T-helper 1 cell (primary cell): ENCODE measurements at places on chromosomes 11 and 22.
A peak's percentile ranks its signal among the peaks of the same experiment; 100 is the strongest.

GRCh38 chr11:1138097-1138496 lies 19.7 kb upstream of the MUC5AC start:
- DNase-seq = no peak

DNA sequence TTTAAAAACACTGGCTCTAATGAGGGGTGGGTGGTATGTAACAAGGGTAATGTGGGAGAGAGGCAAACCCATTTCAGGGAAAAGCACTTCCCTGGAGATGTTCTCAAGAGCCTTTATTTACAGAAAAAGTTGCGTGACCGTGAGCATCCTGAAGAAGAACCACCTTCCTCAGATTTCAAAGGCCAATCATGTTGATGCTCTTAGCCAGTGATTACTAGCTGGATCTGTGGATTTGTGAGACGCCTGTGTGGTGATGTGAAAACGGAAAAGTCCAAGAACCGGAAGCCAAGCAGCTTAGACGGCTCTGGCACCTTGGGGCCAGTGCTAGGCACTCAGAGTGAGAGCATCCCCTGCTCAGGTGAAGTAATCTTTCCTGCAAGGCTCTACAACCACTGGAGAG lies 12.6 kb upstream of the UBASH3B start:
- DNase-seq = no peak

DNA sequence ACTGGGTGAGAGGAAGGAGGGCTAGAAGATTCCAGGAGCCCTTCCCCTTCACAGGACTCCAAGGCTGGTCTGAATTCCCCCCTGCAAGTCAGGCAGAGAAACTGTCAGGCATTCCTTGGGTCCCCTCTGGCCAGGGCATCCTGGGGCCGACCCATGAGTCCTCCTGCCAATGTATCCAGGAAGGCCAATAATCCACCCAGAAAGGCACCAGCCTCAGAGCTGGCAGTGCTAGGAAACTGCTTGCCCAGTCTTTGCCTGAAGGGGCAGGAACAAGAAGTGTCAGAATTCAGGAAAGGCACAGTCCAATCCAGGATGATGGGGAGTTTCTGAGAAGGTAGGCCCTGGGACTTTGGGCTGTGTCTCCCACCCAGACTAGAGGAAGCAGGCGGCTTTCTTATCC lies 41.0 kb downstream of the BUD13 start:
- DNase-seq = no peak

DNA sequence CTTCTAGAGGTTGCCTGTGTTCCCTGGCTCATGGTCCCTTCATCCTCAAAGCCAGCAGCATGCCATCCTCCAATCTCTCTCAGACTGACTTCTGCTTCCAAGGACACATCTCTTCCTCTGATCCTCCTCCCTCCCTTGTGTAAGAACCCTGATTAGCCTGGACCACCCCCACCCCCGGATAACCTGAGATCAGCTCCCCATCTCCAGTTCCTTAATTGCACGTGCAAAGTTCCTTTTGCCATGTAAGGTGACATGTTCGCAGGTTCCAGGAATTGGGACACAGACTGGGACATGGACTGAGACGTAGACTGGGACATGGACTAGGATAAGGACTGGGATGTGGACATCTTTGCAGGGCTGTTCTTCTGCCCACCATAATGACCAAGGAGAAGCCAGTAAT lies 925.3 kb downstream of the TBC1D22A start:
- no peak for DNase-seq

GRCh38 chr11:106032861-106033260 lies 10.8 kb upstream of the MSANTD4 start:
- no peak for DNase-seq

GRCh38 chr11:5689551-5689983 lies at the start of gene TRIM22:
Gene TRIM22 (plus strand): TSS chr11:5689790. CDS start chr11:5696233, 6,443 bp downstream.
- DNase-seq = peak; percentile 37

DNA sequence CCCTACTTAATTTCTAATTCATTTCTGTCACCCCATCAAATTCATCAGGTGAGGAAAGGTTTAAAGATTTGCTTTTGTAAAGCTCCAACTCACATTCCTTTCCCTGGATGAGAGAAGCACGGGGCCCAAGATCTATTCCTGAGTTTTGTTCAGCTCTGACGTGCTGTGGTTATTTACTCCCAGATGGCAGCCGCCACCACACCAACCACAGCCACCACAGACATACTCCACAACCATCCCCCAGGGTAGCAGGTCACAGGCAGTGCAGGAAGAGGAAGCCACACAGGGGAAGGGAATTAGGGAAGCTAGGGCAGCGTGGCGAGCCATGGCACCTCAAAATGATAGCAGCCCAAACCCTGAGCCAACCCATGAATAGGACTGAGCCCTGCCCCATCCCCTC lies 63.5 kb upstream of the CSNK2A3 start:
- DNase-seq = no peak

DNA sequence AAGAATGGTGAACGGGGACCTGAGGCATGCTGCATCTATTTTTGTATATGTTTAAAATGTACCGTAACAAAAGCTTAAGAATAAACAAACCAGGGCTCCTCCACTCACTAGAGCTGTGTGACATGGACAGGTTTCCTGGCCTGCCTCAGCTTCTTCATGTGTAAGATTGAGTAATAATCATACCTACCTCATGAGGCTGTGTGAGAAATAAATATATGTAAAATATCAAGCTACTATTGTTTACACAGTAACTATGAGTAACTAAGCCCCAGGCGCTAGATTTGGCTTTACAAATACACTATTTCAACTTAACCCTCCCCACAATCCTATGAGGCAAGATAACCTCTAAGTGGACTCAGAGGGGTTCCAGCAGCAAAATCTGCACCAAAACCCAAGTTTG lies 66.4 kb downstream of the SMCO4 start:
- DNase-seq = no peak

DNA sequence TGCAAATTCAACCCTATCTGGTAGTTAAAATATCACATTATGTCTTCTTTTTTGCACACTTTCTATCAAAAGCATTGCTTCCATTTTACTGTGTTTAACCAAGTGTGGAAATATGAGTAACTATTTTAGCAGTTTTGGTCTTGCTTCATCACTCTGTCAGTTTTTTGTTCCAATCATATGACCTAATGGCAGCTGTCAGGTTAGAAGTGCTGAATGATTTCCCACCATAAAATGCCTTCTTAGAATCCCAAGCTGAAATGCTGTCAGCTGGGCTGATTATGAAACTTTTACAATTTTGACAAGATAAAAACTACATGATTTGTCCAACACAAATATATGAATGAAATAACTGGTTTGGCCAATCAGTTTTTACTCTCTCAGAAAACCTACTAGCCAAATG lies 1654.6 kb upstream of the RAG2 start:
- DNase-seq = no peak

DNA sequence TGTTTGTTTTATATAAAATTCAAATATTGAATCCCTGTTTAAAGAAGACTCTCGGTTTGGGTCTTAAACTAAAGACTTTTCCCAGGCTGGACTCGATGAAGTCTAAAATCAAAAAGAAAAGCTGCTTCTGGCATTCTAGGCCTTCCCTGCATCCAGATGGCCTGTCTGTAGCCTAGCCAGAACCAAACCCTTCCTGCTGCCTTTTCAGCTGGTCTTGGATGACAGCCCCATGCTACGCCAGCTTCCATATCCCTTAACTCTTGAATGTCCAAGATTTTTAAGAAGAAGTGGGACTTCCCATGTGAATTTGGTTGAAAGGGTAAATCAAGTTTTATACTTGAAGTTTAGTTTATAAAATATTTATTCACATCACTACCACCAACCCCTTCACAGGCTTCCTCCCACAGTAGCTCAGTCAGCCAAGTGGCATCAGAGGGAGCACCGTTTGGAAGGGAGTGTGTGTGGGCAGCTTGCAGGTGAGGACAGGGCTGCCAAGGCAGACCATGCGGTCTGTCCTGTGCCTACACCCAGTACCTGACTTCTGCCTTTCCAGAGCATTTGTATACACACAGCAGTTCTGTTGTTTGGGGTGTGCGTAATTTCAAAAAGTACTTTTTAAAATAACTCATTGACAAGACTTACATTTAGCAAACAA lies 18.2 kb upstream of the PSMA1 start:
- no peak for DNase-seq

- no peak for DNase-seq
These were observed at the start of gene GRAMD4 for GRCh38 chr22:46619830-46620501. Gene GRAMD4 (plus strand): TSS chr22:46620386. CDS start chr22:46626800, 6,414 bp downstream.

DNA sequence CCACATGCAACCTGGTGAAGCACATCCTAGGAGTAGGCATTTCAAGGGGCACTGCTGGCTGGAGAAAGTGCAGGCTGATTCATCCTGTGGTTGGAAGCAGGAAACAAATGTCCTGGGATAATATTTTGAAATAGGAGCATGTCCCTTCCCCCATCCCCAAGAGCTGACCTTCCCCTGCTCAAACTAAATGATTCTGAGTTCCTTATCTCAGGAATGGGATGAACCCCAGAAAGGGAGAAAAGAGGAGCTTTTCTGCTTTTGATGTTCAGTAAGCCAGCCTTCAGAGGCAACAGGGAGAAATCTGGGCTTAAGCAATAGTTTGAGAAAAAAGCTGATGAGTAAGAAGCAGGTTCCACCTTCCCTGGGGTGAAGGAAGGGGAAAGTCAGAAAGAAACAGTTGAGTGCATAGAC lies 19.5 kb upstream of the SPON1 start:
- no peak for DNase-seq

- peak; percentile 11 for DNase-seq
These were observed 1074.9 kb downstream of the FAM181B start for GRCh38 chr11:81658722-81659121.

- DNase-seq = no peak
These were observed at the start of gene PKDREJ for GRCh38 chr22:46263216-46263590. Gene PKDREJ (minus strand): TSS chr22:46263343. CDS start chr22:46263322, 21 bp downstream.

DNA sequence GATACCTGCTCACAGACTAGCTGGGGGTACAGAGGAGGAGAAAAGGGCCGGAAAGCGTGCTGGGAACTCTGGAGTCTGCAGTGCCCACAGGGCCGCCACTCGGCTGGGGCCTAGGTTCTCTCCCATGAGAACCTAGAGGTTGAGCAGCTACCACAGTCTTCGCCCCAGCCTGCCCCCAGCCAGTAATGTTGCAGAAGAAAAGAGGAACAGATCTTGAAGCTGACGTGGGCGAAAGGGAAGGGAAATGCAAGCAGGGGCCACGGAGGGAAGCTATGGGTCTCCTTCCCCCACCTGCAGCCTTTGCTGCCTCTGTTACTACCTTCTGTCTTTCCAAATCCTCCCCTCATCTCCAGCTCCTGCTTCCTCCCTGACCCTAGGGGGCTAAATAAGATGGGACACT lies 28.8 kb upstream of the P2RY2 start:
- no peak for DNase-seq

- DNase-seq = no peak
These were observed 96.2 kb downstream of the RCN1 start for GRCh38 chr11:32187111-32187510.

DNA sequence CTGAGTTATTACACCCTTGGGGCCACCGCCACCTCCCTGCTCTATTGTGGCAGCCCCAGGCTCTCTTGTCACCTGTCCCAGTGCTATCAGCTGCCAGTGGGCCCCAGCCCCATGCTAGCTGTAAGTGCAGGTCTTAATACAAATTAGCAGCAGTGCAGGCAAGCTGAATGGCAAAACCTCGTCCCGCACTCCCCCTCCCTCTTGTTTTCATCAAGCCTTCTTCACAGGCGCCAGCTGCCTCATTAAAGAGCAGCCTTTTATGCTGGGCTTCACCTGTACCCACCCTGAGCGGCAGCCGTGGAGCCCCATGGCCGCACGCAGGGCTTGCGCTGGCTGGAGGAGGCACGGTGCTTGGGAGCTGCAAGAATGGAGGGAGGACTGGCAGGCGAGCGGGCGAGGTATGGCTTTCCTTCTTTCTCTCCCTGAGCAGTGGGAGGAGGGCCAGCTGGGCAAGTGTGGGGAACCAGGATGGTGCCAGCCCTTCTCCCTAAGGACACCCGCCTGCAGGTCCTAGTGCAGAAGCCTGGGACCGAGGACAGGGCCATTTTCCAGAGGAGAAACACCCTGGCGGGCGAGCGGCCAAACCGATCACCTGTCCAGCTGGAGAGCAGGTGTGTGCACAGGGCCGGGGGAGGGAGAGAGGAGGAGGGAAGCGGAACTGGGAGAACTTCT lies 70.7 kb downstream of the FLI1 start:
- no peak for DNase-seq

DNA sequence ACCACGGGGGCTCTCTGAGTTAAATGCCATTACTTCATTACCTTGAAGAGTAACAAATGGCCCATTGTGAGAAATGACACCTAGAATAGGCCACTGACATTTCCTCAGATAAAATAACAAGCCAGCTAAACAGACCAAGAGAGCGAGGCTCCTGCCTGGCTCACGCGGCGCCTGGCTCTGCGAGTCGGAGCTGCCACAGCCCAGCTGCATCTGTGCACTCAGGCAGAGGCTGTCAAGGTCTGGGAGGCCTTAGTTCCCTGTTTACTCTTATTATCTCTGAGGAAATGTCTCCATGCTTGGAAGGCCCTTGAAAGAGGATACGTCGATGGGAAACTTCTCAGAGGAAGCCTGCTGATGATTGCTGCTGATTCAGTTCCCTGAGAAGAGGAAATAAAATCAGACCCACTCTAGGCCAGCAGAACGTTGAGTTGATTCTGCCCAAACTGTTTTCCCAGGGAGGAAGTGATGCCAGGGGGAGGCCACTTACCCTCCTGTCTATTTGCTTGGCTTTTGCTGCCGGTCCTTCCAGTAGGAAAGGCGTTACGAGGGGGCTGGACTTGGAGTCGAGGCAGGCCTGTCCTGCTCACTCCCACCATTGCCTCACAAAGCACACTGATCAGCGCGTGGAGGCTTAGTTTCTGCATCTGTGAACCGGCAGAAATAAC lies 208.8 kb downstream of the TBC1D22A start:
- DNase-seq = no peak

DNA sequence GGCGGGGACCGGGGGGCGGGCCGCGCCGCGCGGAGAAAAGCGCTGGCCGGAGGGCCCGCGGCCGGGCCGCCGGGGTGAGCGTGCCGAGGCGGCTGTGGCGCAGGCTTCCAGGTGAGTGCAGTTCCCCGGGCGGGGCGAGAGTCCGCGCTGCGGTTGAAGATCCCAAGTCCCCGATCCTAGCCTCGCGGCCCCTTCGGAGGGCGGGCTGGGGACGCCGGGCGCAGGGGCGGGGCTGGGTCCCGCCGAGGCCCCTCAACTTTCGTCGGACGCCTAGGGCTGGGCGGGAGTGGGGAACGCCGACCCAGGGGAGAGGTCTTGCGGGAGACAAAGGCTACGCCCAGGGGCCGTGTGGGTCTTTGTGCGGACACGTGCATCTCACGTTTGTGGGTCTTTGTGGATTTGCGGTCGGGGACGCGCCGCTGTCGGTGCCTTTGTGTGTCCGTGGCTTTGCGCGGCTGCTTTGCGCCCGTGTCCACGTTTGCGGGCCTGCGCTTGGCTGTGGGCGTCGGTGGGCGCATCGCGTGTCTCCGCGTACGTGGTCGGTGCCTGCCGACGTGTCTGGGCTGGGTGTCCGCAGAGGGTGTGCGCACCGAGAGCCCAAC lies at the start of gene TSKU:
TSKU (plus strand) TSS at position 63 of the 602 bp plus-strand sequence. CDS start 12,261 bp downstream, outside the sequence.
- no peak for DNase-seq

DNA sequence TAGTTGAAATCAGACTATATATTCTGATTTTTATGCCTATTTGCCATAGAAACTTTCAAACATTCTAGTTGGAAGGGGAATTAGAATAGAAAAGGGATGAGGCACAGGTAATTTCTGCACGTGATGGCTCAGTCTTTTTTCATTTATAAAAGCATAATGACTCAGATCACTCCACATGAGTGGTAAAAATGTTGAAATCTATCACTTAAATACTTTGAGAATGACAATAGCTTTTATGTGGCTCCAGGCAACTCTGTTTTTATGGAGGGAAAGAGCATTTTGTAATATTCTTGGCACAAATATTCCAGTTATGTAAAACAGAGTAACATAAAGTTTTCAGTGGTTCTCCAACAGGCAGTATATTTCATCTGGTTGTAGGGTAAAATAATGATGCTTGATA lies 5.9 kb upstream of the MMP3 start:
- no peak for DNase-seq
